ENCODE measurements at places on chromosomes 6 and 20.

DNA sequence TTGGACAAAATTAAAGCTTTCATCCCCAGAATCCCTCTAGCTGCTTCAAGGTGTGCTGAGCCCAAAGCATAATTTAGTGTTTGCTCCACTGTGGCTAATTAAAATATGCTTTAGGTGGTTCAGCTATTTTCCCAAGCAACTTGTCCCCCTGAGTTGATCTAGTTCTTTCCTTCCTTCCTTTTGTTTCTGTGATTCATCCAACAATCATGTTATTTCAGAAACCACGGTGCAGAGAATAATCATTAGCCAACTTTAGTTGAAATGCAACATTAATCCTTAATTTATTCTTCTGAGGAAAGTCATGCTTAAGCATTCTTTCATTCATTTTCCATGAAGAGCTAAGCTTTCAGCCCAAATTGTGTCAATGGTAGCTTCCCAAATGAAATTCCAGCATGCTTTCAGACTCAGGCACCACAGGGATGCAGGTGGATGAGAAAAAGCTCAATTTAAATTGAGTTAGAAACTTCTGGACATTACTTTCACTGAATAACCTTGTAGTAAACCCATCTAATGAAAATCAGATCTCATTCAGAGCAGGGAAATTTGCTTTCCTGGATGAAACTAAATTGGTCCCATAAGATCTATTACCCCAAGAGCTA, 209.0 kb upstream of the NT5E start:
- DNase-seq: no peak

GRCh38 chr6:115618256-115618655, 442.4 kb downstream of the FRK start:
- DNase-seq: no peak

DNA sequence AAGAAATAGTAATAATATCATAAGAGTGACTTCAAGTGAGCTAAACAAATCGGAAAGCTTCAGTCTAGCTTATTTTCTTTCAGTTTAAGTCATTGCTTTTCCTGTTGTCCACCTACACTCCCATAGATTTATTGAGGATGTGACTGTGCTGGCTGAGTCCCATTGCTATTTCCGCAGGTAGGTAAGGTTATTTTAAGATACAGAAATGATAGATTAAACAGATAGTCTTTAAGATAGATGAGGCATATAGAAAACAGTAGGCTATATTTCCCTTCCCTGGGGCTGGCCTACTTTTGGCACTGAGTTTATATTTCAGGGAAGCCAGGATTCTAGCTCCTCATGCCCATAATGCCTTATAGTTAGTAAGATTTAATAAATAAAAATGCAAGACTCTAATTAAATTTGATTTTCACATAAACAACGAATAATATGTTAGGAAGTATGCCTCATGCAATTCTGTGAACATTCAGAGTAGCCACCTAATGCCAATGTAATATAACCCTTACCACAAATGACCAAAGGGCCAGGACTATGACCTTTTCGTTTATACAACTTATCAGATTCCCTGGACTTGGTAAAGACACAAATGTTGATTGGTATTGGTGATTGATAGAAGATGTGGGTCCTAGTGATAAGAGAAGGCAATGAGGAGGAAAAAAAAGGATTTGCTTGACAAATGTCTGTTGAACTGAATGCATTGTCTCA, 1079.3 kb downstream of the EPHA7 start:
- no peak for DNase-seq

- DNase-seq: no peak
Observed at GRCh38 chr6:131382631-131383030, 190.4 kb upstream of the ARG1 start.

DNA sequence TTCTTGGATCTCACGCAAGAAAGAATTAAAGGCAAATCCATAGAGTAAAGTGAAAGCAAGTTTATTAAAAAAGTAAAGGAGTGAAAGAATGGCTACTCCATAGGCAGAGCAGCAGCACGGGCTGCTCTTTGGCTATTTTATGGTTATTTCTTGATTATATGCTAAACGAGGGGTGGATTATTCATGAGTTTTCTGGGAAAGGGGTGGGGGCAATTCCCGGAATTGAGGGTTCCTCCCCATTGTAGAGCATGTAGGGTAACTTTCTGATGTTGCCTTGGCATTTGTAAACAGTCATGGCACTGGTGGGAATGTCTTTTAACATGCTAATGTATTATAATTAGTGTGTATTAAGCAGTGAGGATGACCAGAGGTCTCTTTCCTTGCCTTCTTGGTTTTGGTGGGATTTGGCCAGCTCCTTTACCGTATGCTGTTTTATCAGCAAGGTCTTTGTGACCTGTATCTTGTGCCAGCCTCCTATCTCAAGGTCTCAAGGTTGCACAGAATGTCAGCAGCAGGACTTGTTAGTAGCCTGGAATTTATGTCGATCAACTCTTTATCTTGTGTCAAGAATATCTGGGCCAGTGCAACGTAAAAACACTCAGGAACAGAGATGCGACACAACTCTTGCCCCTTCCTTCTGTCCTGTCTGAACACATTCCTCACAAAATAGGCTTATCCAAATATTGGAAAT, 931.4 kb downstream of the QKI start:
- no peak for DNase-seq

GRCh38 chr20:47561603-47562583, 60.2 kb downstream of the NCOA3 start:
- no peak for DNase-seq

DNA sequence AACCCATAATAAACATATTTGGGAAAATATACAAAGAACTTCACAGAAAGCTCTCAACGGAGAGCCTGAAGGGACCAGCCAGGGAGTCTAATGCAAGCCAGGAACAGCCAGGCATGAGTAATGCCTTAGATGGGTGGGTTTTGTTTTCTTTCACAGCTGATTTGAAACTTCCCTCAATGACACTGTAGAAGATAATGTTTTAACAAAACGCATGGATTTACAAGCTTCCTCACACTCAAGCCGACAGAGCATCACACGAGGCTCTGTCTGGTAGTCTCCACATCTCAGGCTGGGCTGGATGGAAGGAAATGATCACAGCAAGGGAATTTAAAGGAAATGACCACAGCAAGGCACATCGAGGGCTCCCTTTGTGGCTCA, 113.9 kb downstream of the GMPR start:
- DNase-seq: no peak

GRCh38 chr20:41889126-41889843, 271.1 kb upstream of the CHD6 start:
- DNase-seq: no peak

- DNase-seq: peak; percentile 85
Observed at GRCh38 chr20:31560094-31560745, 44.9 kb upstream of the ID1 start.

DNA sequence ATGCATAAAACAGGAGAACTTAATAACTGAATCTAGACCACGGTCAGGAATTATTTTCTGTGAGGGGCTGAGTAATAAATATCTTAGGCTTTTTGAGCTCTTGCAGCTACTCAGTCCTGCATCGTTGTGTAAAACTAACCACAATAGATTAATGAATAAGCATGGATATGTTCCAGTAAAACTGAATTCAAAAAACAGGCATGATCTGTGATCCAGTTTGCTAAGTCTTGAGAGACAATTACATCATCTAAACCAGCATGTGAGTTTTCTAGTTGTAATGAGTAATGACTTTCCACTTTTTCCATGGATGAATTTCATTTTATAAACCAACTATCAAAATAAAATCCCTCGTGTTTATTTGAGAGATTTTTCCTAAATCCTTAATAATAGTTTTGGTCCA, 336.8 kb downstream of the RFPL4B start:
- DNase-seq: no peak

DNA sequence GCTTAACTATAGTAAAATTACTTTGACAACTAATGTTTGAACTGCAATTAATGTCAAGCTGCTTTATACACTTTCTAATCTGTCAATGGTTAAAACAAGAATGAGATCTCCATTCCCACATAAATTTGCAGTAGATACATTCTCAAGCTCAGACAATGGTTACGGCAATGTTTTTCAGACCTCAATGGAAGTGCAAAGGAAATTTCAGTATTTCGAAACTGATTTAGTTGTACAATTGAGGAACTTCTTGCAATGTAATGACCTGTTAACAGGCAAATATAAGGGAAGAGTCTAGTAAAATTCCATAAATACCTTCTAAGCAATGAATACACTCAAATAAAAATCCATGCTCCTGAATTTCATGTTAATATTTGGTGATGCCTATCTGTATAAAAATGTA, 94.7 kb downstream of the ADTRP start:
- no peak for DNase-seq

GRCh38 chr20:33984182-33984719, 9.5 kb upstream of the RALY start:
- DNase-seq: no peak

DNA sequence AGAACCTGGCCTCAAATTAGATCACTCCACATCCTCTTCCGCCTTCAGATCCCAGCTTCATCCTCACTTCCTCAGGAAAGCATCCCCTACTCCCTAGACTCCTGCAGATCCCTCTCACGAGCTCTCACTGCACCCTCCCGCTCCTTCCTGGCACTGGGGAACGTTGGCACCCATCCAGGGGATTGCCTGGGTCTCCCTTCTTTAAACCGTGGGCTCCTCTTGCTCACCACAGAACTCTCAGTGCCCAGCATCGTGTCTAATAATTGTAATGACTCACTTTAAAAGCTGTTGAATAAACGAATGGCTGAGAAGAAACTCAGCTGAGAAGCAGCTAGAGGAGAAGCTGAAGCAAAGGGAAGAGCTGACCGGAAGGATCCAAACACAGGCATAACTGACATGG, 20.4 kb downstream of the ZC3H12D start:
- DNase-seq: no peak
